ENCODE measurements at places on chromosomes 2 and 18.

- DNase-seq: no peak
Observed at GRCh38 chr18:49441338-49441938, 19.0 kb downstream of the DYM start.

- no peak for DNase-seq
Observed at GRCh38 chr18:54900290-54900689, 59.0 kb downstream of the CCDC68 start.

GRCh38 chr18:77063260-77063659 lies 69.3 kb downstream of the MBP start:
- DNase-seq: peak; percentile 57

- DNase-seq: no peak
Observed at GRCh38 chr2:67888351-67889005, 174.3 kb downstream of the C1D start.

DNA sequence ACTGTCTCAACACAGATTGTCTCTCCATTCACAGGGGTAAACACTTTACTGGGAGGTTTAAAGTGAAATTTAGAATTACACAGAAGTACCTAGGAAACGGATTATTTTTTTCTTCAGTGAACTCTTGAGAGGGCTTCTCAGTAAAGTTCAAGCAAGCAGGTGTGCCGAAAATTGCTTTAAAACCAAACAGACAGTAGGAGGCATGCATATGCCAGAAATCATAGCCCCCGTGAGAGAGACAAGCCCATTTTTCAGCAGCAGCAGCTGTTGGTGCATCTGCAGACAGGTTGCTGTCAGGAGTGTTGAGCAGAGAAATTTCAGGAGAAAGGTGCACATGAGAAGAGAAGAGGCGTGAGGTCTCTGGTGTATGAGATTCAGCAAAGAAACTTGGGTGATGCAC lies 2115.5 kb upstream of the CELF4 start:
- DNase-seq: no peak

GRCh38 chr2:11695576-11695975 lies 25.6 kb upstream of the NTSR2 start:
- DNase-seq: no peak

DNA sequence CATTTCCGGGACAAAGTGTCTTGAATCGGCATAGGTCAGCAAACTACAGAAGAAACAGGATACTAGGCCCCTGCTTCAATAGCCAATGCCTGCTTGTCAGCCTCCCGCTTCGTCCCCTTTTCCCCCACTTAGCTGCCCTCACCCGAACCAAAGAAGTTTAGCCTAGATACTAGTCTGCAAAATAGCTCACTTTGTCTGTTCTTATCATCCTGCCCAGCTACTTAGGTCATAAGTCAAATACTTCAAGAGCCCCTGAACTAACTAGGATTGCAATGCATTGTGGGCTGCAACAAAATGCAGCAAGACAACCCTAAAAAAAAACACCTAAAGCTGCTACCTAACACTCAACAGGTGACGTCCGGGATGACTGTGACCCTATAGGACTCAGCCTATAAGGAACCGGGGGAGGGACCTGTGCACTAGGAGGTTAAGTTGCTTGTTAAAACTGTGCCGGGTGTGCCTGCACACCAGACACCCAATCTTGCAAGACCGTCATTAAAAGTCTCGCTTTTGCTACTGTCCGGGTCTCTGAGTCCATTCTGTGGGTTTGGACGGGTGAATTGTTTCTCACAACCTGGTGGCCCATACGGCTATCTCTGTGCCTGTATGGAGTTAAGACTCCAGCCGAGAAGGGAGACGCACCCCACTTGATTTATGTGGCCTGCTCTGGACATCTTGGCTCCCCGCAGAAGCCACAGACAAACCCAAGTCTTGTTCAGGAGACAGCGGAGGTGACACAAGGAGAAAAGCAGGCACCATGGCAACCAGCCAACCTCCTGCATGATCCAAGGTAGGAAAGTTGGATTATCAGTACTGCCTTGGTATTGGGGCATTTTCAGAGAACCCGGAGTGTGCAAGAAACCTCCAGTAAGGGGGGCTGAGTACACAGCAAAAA lies 105.9 kb downstream of the HIBCH start:
- no peak for DNase-seq

DNA sequence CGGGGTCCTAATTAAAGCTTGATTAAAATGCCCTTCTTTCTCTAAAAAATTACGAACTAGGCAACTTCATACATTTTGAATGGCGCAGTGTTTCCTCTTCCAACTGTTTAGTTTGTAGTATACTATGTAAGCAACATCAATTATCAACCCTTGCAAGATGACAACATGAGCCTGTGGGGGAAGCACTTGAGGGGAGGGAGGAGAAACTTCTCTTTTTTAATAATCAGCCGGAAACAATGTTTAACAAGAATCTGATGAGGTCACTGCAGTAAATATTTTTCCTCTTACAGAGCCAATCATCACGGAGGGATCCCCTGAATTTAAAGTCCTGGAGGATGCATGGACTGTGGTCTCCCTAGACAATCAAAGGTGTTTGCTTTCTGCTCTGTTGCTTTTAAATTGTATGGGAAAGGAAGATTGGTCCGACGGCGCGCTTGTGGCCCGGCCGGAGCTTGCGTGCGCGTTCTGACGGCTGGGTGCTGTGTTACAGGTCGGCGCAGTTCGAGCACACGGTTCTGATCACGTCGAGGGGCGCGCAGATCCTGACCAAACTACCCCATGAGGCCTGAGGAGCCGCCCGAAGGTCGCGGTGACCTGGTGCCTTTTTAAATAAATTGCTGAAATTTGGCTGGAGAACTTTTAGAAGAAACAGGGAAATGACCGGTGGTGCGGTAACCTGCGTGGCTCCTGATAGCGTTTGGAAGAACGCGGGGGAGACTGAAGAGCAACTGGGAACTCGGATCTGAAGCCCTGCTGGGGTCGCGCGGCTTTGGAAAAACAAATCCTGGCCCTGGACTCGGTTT lies 5.3 kb upstream of the DLX1 start:
- no peak for DNase-seq

DNA sequence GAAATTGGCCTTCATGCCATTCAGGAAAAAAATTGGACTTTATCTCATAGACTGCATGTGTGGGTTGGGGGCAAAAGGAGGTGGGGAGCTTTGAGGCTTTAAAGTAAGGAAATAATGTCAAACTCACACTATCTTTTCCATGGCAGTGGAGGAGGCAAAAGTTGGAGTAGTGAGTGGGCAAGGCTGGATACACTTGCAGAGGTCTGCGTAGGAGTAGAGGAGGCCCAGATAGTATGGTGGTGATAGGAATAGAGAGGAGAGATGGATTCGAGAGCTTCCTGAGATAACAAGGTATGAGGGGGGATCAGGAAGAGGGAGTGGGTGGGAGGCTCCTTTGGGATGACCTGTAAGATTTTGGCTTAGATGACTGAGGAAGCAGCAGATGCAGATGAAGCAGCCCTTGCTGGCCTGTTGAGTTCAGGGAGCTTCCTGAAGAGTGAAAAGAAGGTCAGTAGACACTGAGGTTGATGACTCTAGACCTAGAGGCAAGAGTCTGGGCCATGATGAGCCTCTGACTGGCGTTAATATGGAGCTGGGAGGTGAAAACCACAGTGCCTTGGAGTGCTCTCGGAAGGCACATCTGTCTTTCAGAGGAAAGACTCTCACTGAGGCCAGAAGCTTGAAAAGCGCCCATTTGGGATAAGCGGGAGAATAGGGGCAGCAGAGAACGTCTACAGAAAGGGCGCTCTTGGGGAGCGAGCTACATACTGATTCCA lies 5.8 kb downstream of the UNC50 start:
- no peak for DNase-seq

DNA sequence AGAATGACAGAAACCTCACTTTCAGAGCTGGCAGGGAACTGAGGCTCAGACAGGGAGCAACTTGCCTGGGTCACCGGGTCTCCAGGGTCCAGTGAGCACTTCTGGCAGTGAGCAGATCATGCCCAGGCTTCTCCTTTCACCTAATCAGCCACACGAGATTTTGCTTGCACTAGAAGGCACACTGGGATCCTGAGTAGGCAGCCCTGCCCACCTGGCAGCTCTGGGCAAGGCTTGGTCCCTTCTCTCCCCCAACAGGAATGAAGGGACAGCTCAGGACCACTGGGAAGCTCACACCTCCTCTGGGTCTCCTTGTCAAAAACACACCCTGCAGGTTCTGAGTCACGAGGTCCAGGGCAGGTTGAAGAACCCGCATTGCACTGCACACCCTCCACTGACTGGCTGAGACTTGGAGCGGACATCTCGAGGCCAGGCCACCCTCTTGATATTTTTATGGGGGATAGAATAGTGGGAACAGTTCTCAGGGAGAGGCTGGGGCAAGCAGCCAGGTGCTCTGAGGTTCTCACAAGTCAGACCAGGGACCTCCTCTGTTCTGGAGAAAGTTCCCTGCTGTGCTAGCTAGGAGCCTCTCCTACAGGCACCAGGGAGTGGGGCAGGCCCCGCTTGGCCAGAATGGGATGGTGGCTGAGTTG lies 5.7 kb downstream of the MAL start:
- no peak for DNase-seq

- peak; percentile 79 for DNase-seq
Observed at GRCh38 chr2:136423516-136423996, 305.6 kb upstream of the CXCR4 start.

DNA sequence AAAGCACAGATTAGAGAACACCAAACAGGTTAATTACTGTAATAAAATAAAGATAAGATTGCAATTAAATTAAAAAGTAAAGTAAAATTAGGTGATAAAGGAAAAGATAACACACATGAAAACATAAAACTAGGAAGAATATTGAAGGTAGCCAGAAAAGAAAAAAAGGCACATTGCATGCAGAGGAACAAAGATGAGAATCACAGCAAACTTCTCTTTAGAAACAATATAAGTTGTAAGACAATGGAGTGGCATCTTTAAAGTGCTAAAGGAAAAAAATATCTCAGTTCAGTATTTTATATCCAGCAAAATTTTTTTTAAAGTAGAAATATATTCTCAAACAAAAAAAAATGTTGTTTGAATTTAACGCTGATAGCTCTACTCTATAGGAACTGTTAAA lies 366.0 kb downstream of the CPS1 start:
- no peak for DNase-seq

GRCh38 chr2:43132683-43133301 lies 93.6 kb downstream of the ZFP36L2 start:
- peak; percentile 36 for DNase-seq

DNA sequence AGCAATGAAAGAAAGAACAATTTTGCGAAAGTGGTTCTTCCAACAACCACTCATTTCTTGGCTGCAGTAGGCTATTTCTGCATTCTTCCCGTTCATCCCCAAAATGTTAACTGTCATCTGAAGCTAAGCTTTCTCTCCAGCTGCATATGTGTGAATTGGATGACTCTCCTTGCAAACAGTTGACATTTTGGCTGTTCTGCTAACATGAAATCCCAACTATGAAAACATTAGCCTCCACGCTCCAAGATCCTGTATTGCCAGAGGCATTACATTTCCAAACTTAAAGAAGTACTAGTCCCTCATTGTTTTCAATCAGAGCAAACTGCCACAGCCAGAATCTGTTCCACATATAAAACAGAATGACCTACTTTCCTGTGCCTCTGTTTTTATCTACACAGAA lies 88.5 kb downstream of the TGIF1 start:
- no peak for DNase-seq

DNA sequence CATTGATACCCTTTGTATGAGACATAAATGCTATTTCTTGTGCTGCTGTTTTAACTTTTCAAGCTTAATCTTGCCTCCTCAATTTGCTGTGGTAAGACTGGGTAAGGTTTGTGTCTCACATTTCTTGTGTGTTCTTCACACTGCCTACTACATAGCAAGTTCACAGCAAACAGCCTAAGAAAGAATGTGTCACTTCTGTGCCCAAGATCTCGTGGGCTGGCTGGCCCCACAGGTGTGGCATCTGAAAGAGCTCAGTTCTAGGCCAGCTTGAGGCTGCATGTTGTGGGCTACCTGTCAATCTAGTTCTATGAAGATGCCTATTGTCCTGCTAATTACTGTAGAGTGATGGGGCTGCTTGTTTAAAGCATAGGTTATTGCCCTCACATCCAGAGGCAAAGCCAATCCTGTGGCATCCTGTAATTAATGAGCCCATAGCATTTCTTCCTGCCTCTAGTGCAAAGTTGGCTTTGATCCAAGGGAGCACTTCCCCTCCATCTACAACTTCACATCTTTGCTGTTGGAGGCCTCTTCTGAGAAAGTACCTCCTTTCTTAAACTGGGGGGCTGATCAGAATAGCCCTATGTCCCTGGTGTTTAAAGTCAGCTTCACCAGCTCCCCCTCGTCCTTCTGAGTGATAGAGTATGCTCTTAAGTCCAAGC lies 40.9 kb upstream of the ASPRV1 start:
- no peak for DNase-seq

DNA sequence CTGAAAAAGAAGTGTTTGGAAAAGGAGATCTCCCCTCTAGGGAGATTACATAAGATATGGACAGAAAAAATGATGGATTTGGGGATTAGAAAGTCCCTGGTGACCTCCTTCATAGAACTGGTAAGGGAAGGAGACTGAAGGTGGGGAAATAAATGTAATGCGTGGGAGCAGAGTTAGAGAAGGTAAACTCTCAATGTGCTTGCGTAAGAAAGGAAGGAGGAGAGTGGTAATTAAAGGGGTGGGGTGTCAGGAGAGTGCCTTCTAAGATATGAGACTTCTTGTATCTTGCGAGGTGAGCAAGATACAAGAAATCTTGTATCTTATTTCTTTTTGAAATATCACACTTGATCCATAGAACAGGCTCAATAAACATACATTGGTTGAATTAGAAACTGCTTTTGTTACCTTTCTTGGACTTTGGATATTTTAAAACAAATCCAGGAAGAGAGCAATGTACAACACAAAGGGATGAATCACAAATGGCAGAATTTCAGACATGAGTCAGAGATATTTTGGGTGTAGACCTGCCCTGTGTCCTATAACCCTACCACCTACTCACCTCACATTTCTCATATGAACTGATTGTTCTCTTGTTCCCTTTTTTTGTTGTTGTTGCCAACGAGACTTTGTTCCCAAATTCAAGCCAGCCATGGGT lies 342.4 kb downstream of the INSIG2 start:
- DNase-seq: no peak

GRCh38 chr2:236873636-236874035 lies 212.1 kb upstream of the COPS8 start:
- DNase-seq: no peak

DNA sequence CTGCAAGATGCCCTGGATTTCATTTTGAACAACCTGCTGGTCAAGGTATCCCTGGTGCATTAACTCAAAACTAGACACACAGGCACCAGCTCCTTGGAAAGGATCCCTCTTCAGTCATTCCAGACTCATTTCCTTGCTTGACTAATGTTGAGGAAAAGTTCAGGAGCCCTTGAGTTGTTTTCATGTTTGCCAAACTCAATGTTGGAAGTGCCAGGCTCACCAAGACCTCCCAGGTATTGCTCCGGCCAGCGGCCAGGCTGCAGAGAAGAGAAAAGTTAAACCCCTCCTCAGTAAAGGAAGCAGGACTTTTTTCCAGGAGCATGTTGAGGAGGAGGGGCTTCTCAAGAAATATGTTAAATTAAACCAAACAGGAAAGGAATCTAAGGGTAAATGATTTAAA lies 42.7 kb downstream of the TGIF1 start:
- no peak for DNase-seq

GRCh38 chr18:26536032-26536431 lies 12.3 kb downstream of the KCTD1 start:
- DNase-seq: no peak

Measured in GM06990 (cell line).